ENCODE measurements at places on chromosomes 1 and 21.

DNA sequence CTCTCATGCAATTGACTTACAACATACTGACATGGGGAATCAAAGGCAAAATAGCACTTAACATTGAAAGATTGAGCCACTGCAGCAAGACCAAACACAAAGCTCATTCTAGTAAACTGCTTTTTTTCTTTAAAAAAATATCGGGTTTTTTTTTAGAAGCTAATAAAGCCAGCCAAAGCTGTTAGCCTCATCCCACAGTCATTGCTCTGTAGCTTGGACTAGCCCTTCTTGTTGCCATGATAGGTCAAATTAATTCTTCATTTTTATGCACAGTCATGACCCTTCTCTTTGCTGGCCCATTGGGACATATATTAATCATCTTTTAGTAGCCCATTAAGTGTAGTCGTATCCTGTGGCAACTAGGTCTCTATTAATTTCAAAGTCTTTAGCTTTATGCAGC, 231.3 kb downstream of the ADGRL2 start:
- DNase-seq = no peak

- DNase-seq = no peak
These were observed 84.9 kb downstream of the VWA5B1 start for GRCh38 chr1:20375563-20375962.

- no peak for DNase-seq
These were observed 28.2 kb upstream of the LGALS8 start for GRCh38 chr1:236495467-236496112.

DNA sequence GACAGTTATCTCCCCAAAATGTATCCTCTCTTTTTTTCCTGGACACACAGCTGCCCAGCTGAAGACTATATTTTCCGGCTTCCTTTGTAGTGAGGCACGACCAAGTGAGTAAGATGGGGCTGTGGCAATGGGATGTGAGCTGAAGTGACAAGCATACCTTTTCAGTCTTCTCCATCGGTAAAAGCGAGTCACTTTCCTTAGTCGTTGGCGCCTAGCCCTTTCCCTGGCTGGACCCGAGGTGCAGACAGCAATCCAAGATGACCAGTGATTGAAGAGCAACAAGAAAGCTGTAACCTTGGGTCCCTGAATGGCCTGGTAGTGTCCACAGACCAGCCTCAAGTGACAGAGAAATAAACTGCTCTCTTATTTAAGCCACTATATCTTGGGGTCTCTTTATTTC, 155.2 kb downstream of the NR5A2 start:
- DNase-seq = no peak

- no peak for DNase-seq
These were observed 23.7 kb upstream of the GREM2 start for GRCh38 chr1:240635466-240636256.

- DNase-seq = no peak
These were observed 46.0 kb upstream of the CAMK1G start for GRCh38 chr1:209537336-209538114.

Measured in activated naive CD4-positive, alpha-beta T cell treated with anti-CD3 and anti-CD28 coated beads, Interleukin-2, amount 50 U/mL, for 72 hours (primary cell).